Dermis lymphatic vessel endothelial cell (primary cell): ENCODE measurements at places on chromosomes 4 and X. TPM values are rescaled to one million over a fixed set of nuclear protein-coding genes. Genes with fewer than 3 reads are reported as not detected.

Gene PF4V1
- not detected in 2 replicates for total RNA-seq

Gene HGFAC
- total RNA-seq = under 0.01 TPM in 1 of 2 replicates, not detected in the other

Gene SPANXB1
- total RNA-seq = not detected in 2 replicates

Gene SMPX
- total RNA-seq = not detected in 2 replicates

Gene BLTP1
- total RNA-seq = 106 and 117 TPM in 2 replicates

Gene SMIM9
- total RNA-seq = not detected in 2 replicates

Gene TMEM47
- total RNA-seq = 4.1 and 6.4 TPM in 2 replicates

Gene SGMS2
- 33.6 and 49.3 TPM in 2 replicates for total RNA-seq

Gene LDB2
- total RNA-seq = 642 and 722 TPM in 2 replicates

Gene APBB2
- 27.5 and 36.0 TPM in 2 replicates for total RNA-seq

Gene ASB12
- not detected in 2 replicates for total RNA-seq

Gene TRIM61
- total RNA-seq = not detected in 2 replicates
